ENCODE measurements at places on chromosomes 4 and X. TPM values are rescaled to one million over a fixed set of nuclear protein-coding genes. Genes with fewer than 3 reads are reported as not detected.

DNA sequence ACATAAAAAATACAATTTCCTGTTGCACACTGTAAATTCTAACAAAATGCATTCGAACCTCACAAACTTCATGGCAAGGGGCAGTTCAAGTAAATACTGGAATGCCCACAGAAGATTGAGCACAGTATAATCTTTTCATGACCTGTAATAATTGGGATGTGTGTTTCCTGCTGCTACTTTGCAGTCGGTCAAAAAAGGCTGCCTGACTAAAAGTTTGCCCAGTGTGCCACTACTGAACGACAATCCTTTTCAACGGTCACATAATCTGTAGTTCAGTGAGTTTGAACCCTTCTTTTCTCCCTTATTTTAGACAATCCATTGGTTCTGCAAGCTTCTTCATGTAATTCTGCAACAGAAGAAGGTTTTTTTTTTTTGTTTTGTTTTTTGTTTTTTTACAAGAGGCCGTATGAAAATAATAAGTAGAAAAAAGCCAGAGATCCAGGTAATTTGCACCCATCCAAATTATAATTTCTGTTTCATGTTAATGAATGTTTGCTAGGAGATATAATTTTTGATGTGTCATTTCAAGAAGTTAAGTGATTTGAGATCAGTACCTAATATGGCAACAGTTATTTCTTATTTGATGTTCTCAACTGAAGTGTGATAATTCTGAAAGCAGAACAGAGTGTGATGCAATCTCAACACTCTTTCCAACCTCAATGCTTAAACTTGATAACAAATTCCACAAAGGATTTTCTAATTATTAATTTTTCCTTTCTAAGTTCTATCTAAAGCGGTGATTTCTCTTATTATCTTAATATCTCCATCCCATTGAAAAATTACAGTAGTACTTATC is 237.6 kb downstream of the FSTL5 start:
- no peak for DNase-seq

- DNase-seq = no peak
Observed at GRCh38 chr4:2077537-2078460, 18.7 kb downstream of the NAT8L start.

DNA sequence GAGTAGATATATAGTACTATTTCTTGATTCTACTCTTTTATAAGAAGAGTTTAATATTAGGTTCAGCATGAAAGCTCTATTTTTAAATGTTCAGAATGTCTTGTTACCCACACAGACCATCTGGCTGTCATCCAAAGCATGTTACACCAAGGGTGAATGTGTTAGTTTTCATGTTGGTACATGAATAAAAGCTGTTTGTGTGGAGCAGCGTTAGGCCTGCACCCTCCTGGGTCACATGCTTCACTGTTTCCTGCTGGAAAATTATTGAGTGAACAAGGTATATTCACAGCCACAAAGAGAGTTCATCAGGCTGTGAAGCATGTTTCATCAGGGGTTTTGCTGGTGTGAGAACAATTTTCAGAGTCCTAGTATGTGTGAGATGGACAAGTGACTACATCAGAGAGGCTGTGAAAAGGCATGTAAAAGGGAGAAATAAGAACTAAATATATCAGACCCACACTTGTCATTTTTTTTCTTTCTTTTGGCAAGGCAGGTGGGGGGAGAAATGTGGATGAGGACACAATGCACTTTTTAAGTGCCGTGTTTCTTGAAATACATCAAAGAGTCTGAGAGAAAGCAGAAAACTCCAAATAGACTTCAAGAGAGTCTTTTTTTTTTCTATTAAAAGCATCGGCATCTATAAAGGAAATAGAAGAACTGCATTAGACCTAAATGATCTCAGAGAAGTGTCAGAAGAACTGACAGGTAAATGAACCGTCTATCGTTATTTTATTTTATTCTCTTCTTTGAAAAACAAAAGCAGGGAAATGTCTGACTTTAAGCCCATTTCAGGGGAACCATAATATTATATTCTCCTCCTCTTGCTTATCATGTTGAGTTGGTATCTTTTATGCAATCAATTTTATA is 2429.7 kb downstream of the PCDH7 start:
- DNase-seq = no peak

DNA sequence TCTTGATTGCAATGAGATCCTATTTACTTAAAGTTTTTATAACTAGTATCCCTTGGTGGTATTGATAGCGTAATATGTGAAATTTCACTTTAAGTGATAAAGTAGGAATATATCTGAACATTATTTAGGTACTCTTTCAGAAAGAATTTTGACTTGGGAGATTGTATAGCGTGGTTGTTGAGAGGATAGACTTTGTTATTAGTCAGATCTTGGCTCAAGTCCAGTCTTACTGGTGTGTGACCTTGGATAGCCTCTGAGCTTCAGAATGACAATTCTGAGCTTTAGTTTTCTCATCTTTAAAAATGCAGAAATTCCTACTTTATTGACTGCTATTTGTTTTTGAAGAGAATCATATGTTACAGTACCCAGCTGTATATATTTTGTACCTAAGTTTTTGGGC is 32.6 kb downstream of the DCK start:
- DNase-seq = no peak

FAM50A gene
- 71.3 TPM for total RNA-seq

DNA sequence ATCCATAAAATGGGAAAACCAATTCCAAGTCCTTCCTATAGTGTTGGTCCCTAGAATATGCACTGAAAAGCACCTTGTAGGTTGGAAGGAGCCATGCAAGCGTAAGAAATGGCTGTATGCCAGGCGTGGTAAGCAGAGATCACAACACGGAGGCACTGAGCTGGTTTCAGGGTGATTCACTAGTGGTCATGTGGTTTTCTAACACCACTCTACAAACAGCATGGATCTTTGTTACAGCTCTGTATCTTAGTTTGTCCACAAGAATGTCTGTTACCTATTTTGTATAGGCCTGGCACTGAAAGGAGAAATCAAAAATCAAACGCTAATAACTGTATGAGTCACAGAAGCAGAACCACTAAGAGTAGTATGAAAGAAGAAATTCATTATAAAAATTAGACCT is 71.9 kb downstream of the MAGEB17 start:
- peak; percentile 35 for DNase-seq

DNA sequence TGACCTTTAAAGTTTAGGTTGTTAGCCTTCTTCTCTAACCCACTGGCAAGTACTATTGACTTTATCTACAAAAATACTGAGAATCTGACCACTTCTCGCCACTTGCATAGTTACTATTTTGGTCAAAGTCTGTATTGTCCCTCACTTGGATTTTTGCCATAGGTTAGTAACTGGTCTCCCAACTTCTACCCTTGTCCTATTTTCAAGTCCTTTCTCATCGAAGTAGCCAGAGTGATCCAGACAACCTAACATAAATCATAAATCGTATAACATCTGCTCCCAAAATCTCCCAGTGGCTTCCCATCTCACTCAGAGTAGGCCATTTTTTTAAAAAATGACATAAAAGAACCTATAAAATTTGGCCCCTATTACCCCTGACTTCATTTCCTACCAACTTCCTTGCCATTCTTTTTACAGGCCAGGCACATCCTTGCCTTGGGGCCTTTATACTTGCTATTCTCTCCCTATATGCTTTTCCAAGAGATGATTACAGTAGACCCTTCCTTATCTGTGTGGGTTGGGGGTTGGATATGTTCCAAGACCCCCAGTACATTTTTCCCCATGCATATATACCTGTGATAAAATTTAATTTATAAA is 29.0 kb downstream of the WDFY3 start:
- DNase-seq = no peak

GRCh38 chr4:122163767-122164166 is 11.6 kb downstream of the BLTP1 start:
- no peak for DNase-seq

DNA sequence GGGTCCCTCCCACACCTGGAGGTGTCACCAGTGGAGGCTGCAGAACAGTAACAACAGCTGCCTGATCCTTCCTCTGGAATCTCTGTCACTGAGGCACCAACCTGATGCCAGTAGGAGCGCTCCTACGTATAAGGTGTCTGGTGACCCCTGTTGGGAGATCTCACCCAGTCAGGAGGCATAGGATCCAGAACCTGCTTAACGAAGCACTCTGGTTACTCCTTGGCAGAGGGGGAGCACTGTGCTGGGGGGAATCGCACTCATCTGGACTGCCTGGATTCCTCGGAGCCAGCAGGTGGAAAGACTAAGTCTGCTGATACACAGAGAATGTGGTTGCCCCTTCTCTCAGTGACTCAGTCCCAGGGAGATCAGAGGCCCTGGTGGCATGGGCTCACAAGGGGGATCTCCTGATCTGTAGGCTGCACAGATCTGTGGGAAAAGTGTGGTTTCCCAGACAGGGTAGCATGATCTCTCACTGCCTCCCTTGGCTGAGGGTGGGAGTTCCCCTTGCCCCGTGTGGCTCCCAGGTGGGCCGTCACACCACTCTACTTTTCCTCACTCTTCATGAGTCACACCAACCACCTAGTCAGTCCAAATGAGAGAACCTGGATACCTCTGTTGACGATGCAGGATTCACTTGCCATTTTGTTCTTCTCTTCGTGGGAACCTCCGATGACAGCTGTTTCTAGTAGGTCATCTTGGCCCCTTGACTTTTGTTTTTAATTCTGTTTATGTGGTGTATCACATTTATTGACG is 305.9 kb downstream of the IDS start:
- no peak for DNase-seq

DNA sequence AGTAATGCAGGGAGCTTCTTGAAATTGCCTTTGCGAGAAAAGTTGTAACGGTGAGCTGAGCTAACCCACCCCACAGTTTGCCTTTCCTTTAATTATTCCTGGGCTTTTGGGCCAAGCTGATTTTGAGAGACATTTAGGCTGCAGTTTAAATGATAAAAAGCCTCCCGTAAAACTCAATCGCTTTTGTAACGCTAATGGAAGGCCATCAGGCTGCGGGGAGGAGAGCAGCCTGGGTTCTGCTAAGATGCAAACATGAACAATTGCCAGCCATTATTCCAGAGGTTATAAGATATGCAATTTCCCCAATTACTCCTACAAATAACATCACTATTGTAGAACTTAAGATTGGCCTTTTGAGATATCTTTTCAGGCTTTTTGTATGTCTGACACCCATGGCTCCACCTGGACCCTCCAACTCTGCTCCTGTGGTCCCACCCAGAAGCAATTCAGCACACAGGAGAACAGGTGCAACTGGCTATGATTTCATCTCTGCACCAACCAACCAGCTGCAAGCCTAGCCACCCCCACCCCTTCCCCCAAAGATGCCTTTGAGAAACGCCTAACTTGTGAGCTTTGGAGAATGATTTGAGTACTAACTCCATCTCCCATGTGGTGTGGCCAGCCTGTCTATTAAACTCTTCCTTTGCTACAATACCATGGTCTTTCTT is 108.2 kb upstream of the FAM9C start:
- no peak for DNase-seq

DNA sequence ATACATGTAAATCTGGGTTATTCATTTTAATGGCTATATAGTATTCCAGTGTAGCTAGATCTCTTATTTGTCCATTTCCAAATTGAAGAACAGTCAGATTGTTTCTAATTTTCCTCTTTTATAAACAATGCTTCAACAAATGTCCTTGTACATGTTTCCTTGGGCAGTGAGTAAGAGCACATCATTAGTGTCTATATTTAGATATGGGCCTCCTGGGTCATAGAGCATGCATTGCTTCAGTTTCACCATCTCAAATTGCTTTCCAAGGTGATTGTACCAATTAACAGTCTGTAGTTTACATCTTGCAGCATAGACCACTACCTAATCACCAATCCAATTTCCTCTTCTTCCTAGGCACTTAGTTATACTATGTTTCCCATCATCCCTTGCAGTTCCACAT is 13.4 kb downstream of the PHKA2 start:
- no peak for DNase-seq
